ENCODE measurements at places on chromosomes 6 and 20.

- no peak for DNase-seq
Observed at GRCh38 chr6:119241111-119241465, 108.5 kb downstream of the MAN1A1 start.

DNA sequence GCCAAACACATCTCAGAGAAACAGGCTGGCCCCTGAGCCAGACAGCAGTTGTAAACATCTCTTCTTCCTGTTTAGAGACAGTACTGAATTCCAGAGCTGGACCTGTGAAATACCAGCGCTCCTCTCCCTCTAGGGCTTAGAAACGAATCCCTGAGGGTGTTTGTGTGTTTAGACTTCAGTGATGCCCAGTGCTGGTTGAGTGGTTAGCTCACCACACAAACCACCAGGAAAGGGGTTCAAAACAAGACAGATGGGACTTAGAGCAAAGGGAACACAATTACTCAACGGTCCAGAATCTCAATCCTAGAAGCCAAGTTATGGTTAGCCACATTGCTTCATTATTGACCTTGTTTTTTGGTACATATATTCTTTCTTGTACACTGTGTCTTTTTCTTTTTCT is 108.7 kb upstream of the TMEM170B start:
- DNase-seq = no peak

- no peak for DNase-seq
Observed at GRCh38 chr6:32046450-32047083, 8.4 kb downstream of the CYP21A2 start.

GRCh38 chr20:24678351-24679106 is 209.1 kb downstream of the SYNDIG1 start:
- no peak for DNase-seq

DNA sequence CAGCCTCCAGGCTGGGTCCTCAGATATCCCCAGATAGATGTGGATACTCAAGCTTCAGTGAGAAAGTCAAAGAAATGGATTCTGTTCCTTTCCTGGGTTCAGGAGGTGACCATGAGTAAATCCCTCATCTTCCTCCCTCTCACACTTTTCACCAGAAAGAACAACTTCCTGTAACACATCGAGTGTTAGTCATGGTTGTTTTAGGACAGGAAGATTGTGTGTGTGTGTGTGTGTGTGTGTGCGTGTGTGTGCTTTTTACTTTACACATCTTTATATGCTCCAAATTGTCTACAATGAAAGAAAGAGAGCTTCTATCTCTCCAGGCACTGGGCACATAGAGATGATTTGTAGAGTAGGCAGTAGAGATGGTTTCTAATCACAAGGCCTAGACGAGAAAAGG is 139.9 kb downstream of the TBXT start:
- no peak for DNase-seq

- DNase-seq = no peak
Observed at GRCh38 chr6:26613201-26613600, 16.4 kb downstream of the ABT1 start.

- no peak for DNase-seq
Observed at GRCh38 chr6:91267246-91267645, 680.4 kb upstream of the MAP3K7 start.

DNA sequence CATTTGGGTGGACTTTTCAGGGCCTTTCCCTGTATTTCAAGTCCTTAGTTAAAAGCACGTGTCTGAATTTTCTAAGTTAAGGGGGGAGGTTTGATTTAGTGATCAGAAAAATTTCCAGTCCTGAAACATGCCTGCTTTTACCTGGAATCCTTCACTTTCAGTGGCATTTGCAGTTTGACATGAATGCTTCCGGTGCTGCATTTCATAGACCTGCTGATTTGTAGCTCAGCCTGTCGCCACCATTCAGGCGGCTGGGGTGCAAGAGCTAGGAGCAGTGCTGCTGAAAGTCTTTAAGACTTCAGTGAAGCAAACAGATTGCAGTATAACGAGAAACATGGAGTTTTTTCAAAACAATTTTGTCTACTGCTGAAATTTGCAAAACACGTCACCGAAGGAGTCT is 14.0 kb downstream of the RPS6KA2 start:
- DNase-seq = no peak

DNA sequence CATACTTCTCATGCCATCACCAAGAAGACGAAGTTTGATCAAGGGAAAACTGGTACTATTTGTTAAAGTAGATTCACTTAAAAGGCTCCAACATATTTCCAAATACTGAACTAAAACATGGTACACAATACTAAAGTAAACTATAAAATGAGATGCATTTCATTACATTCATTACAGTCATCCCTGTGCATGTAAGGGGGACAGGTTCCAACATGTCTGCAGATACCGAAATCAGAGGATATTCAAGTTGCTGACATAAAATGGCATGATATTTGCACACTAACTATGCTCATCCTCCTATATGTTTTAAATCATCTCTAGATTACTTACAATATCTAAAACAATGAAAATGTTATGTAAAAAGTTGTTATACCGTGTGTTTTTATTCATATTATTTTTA is 893.9 kb upstream of the MANEA start:
- DNase-seq = no peak

- DNase-seq = no peak
Observed at GRCh38 chr6:166911248-166911677, 45.1 kb downstream of the RNASET2 start.

- no peak for DNase-seq
Observed at GRCh38 chr6:29509239-29509638, 21.5 kb upstream of the MAS1L start.

DNA sequence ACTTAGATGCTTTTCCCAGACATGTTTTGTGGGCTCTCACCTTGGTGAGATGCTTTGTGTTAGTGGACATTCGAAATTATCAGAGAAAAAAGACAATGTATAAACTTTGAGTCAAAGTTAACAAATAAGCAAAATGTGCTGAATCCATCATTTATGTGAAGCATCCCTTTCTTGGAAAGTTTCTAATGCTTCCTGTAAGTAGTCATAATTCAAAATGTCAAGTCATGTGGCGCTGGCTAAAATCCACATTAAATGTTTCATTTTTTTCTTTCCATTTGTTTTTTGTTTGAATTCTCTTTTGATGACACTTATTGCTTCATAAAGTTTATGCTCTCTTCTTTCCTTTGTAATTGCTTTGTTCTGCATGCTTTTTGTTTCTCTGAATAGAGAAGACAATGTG is 107.2 kb upstream of the CENPW start:
- no peak for DNase-seq

DNA sequence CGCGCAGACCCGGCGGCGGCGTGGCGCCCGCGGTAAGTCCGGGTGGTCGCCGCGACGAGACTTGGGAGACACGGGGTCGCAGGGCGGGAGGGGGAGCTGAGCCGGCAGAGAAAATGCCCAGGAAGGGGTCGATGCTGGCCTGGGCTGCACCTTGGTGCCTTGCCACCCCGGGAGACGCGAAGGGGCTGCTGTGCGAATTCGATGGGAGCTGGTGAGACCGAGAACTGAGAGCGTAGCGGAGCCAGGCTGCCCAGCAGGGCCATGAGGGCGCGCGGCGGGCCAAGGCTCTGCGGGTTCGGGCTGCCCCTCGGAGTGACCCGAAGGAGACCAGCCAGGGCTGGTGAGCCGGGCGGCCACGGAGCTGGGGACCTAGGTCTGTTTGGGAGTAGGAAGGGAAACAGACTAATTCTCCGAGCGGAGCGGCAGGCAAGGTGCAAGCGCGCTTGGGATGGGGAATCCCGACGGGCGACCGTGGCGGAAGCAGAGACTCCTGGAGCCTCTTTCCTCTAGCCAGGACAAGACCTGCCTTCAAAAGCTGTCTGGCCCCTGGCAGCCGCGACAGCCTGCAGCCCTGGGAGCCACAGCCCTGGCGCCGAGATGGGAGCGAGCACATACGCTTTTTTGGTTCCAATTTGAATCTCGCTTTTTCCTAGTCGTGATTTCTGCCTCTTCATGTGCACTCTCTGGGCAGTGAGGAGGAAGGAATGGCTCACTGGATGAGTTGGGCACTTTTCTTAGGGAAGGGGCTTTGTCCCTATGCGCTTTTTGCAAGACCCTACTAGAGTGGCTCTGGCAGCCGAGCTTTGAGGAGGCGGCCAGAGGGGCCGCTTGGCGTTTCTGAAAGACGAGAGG is 691 bp downstream of the SYNDIG1 start:
- DNase-seq = no peak

GRCh38 chr20:6469695-6470094 is 297.8 kb upstream of the BMP2 start:
- DNase-seq = no peak

DNA sequence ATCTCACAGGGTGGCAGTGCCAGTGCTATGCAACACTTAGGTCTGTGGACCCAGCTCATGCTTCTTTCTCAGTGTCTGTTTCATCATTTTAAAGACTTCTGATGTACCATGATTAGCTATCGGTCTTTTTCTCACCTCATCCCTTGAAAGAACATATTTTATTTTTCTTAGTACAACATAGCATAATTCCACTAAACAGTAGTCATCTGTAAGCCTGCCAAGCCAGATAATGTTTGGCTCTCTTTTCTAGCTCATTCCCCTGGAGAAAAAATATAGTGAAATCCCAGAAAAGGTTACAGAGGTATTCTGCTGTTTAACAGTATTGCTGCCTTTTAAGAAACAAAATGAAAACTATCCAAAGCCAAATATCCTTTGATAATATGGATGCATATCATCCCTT is 177.0 kb upstream of the MMS22L start:
- no peak for DNase-seq

GRCh38 chr20:53841741-53842140 is 228.7 kb downstream of the BCAS1 start:
- DNase-seq = no peak
